ENCODE measurements at places on chromosomes 5 and 9. TPM values are rescaled to one million over a fixed set of nuclear protein-coding genes. Genes with fewer than 3 reads are reported as not detected.

SLC34A3 gene
- polyA plus RNA-seq: 6.9 TPM

RNF14 gene
- polyA plus RNA-seq: 72.0 TPM

SPATA31A7 gene
- polyA plus RNA-seq: not detected

GRCh38 chr9:110443146-110443865 is 105.6 kb upstream of the TXNDC8 start:
- no peak for DNase-seq

- no peak for DNase-seq
Observed at GRCh38 chr9:13026956-13027355, 252.1 kb downstream of the LURAP1L start.

DNA sequence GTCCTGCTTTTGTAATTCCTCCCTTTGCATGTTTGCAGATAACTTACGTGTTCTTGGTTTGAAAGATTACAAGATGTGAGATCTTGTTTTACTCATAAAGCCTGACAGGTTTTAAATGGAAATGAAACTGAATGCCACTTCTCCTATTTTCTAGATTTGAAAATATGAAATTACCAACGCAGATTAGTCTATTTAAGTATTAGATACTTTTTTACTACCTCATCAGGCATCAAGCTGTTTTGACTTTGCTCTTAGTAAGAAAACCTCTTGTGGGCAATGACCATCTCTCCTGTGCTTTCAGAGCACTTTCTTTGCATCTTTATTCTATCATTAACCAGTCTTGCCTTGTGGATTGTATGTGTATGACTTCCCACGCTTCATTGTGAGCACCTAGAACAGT is 3.5 kb downstream of the DMXL1 start:
- no peak for DNase-seq

DNA sequence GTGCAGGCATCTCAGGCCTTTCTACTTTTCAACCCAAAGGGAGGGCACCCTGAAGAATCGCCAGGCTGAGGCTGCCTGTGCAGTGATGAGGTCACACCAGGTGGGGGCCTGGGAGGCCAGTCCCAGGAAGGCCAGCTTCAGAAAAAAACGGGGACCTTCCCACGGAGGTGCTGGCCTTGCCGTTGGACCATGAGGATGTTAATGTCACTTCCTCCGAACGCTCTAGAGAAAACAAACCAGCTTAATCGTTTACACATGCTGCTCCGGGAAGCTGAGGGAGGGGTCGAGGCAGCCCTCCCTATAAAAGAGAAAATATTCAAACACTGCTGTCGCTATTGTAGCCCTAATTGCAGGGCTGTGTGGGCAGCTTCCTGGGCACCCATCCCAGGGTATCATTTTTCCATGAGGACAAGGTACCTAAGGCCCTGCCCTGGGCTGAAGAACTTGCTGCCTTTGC is 27.0 kb downstream of the PTGES start:
- no peak for DNase-seq

- peak; percentile 22 for DNase-seq
Observed at GRCh38 chr5:3197304-3198073, 398.1 kb upstream of the IRX1 start.

DNA sequence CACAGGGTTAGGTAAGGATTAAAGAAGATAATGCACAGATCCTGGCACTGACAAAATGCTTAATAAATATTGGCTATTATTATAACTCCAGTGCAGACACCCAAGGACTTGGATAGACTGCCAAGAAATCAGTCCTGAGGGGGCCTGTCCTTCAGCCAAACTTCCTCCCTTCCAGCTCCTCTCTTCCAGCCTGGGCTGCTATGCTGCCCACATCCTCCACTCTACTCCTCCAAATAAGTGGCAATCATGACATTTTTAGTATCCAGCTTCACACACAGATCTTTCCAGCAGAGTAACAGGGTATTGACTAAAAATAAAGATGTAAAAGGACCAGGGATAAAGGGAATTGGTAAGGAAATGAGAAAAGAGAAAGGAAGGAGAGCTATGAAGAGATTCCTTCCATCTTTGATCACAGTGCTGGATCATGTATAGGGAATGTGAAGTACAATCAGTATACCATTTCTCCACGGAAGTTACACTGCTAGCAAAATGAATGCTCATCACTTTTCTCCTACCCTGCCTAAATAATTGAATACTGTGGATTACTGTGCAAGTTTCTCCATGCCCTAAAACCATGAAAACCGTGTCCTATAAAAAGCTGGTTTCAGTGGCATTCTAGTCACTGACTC is 136.0 kb upstream of the OSMR start:
- DNase-seq: no peak

DNA sequence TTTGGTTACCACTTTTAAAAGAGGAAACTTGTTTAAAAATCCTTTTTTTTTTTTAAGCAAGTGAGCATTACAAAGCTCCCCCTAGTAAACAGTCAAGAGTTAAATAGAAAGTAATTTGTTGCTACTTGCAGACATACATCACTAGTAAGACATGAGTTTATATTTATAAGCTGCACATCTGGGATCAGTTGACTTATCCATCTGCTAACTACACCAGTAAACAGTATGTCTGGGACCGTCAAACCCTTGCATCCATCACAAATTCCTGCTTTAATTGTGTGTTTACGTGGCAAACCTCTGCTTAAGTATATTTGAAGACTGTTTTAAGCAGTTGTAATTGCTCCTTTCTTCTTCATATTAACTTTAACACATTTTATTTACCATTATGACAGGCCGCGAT is 146.8 kb downstream of the EBF1 start:
- DNase-seq: no peak

GRCh38 chr9:86253577-86253976 is 5.9 kb downstream of the C9orf153 start:
- no peak for DNase-seq

GRCh38 chr5:6576861-6577501 is 55.9 kb downstream of the NSUN2 start:
- DNase-seq: no peak

- no peak for DNase-seq
Observed at GRCh38 chr5:10511741-10512640, 51.9 kb upstream of the ANKRD33B start.

DNA sequence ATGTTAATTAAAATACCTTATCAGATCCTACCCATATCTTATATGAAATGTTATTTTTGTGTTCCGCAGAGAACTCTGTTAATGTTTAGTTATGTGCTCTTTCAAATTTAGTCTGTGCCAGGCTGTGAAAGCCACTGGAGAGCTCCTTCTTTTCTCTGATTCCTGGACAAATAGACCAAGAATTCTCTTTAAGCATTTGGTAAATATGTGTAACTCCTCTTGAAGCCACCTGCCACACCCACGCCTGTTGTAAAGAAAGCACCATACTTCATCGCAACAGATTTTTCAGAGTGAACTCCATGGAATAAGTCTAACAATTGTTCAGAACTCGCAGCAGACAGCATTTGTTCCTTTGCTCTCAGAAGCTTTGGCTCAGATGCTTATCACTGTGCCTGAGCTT is 301.1 kb downstream of the FAM170A start:
- DNase-seq: no peak
